Kidney capillary endothelial cell (primary cell): ENCODE measurements at places on chromosomes 12 and 14.

- DNase-seq = no peak
Measured at GRCh38 chr14:22218728-22219127, 370.3 kb downstream of the DAD1 start.

DNA sequence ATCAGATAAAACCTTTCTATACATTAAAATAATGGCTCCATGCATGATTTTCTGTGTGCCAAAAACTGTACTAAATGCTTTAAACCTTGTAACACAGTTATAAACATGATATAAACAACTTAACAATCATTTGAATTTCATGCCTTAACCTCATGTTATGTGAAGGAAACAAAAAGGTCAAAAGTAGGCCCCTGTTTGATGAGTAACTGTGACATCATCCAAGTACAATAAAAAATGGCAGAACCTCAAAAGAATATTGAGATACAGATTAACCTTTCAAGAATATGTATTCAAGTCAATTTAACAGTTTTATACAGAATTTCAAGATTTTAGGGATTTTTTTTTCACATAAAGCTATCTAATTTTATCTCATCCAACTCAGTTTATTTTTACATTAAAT lies 310.7 kb upstream of the DCN start:
- DNase-seq = peak; percentile 40

- no peak for DNase-seq
Measured at GRCh38 chr14:36791402-36791801, 129.7 kb downstream of the PAX9 start.

- no peak for DNase-seq
Measured at GRCh38 chr12:68326716-68327115, 5.4 kb downstream of the MDM1 start.

DNA sequence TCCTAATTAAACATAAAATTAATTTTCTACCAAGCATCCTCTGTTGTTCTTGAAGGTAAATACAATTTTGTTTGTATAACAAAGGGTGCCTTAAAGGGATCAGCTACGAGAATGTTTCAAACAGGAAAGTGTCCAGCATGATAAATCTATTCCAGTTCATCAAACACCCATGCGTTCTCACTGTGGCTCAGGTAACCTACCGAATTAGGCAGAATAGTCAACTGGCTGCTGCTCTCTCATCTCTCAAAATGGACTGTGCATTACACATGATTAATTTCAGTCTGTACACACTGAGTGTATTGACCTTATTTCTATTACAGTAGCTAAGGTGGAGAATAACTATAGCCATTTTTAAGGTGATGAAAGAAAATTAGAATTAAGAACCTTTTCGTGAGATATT lies 127.5 kb upstream of the RMST start:
- DNase-seq = no peak

- DNase-seq = no peak
Measured at GRCh38 chr12:106097011-106097410, 41.7 kb downstream of the NUAK1 start.

- DNase-seq = no peak
Measured at GRCh38 chr14:78593949-78594348, 423.8 kb downstream of the NRXN3 start.

- DNase-seq = peak; percentile 37
Measured at GRCh38 chr12:98653866-98654493, 8.9 kb downstream of the APAF1 start.

- DNase-seq = peak; percentile 94
Measured at GRCh38 chr12:64181430-64182291, 40.4 kb downstream of the KICS2 start.

DNA sequence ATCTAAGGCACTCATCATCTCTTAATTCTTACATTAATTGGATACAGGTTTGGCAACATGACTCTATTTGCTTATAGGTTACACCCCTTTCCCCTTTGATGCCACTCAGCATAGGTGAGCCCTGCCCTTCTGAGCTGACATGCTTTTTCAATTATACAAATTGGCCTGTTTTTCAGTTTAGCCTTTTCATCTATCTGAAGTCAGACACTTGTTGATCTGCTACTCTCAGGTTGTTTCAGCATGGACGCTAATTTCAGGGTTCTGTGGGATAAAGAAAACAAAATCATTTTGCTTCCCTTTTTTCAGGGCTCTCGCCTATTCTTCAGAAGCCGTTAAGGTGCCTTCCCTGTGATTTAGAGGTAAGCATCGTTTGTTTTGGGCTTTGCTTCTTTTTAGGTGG lies 55.3 kb downstream of the DACT1 start:
- no peak for DNase-seq

DNA sequence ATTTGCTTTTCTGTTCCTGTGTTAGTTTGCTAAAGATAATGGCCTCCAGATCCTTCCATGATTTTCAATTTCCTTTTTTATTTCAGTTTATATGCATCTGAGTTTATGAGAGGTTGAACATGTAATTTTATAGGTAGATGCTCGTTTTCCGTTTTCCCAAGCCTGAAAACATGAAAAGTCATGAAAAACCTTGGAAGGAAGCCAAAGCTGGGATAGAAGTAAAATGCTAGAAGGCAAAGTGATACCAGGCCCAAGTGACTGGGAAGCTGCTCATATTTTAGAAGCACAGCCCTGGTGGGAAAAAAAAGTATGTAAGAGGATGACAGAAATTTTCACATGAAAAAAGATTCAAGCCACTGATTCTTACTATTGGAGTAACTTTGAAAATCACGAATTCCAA lies 290.8 kb downstream of the PRKD1 start:
- DNase-seq = no peak

GRCh38 chr14:97719931-97720330 lies 922.7 kb downstream of the VRK1 start:
- DNase-seq = no peak

DNA sequence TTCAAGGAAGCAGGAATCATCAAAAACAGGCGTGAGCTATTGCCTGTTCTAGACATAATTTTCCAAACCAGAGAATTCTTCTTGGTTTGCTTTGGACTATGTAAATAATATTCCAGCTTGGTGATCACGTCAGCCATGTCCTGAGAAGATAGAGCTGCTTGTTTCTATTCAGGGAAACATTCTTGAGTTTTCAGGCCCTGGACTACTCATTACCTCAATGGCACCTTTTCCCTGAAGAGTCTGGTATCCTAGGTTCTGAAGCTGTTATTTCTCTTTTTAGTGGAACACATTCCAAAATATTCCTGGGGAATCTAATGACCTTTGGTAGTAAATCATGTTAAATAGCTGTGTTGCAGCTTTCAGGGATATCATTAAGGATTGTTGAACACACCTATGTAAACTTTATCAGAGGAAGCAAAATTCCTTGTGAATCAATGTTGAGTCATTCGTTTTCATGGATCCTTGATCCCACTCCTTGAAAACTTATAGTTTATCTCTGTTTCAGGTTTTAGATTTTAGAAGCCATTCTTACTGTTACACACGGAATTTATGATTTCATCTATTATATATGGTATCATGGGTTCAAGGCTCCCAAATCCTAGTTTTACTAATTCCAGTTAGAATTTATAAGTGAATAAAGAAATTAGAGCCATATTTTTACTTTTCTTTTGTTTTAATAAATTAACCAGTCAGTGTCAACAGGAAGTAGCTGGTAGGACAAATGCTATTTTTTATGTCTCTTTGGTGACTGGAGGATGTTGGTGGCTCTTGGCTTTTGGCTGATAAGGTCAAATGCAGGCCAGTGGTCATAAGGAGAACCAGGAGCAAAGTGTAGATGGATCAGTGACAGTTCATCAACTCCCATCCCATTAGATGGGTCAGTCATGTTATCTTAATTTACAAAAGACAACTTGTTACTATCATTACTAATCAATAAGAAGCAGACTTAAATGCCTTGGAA lies 380.1 kb downstream of the ZFP36L1 start:
- DNase-seq = no peak

DNA sequence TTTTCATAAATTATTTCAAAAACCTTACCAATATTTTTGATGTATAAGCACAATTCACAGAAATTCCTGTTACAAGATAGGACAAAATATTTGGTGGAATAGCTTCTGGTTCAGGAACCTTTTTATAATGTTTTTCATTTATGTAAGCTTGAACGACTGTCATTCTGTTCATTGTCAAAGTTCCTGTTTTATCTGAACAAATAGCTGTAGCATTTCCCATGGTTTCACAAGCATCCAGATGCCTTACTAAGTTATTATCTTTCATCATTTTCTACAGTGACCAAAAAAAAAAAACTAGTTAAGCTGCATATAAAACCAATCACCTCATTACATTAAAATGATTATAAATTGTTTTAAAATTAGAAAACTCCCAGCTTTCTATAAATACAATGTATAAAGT lies 87.1 kb downstream of the ATP2B1 start:
- DNase-seq = no peak

- no peak for DNase-seq
Measured at GRCh38 chr12:77189458-77189857, 124.1 kb upstream of the E2F7 start.

- no peak for DNase-seq
Measured at GRCh38 chr14:36111822-36112583, 64.5 kb downstream of the PTCSC3 start.

DNA sequence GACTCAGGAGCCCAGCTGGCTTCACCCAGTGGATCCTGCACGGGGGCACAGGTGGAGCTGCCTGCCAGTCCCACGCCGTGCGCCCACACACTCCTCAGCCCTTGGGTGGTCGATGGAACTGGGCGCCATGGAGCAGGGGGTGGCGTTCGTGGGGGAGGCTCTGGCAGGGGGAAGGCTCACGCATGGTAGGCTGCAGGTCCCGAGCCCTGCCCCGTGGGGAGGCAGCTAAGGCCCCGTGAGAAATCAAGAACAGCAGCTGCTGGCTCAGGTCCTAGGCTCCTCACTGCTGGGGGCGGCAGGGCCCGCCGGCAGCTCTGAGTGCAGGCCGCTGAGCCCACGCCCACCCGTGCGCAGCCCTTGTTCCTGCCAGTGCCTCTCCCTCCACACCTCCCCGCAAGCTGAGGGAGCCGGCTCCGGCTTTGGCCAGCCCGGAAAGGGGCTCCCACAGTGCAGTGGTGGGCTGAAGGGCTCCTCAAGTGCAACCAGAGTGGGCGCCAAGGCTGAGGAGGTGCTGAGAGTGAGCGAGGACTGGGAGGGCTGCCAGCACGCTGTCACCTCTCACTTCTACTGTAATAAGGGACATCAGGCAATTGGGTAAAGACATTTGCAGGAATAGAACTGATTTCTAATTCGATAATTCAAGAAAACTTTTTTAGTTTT lies 115.4 kb downstream of the TMTC2 start:
- no peak for DNase-seq

- DNase-seq = no peak
Measured at GRCh38 chr14:60222820-60223219, 26.2 kb upstream of the PPM1A start.

- DNase-seq = no peak
Measured at GRCh38 chr14:84162633-84163032, 1367.3 kb upstream of the FLRT2 start.
